COR-L47 (cell line): ENCODE measurements at places on chromosomes 3 and 15.
A peak's percentile ranks its signal among the peaks of the same experiment; 100 is the strongest.

DNA sequence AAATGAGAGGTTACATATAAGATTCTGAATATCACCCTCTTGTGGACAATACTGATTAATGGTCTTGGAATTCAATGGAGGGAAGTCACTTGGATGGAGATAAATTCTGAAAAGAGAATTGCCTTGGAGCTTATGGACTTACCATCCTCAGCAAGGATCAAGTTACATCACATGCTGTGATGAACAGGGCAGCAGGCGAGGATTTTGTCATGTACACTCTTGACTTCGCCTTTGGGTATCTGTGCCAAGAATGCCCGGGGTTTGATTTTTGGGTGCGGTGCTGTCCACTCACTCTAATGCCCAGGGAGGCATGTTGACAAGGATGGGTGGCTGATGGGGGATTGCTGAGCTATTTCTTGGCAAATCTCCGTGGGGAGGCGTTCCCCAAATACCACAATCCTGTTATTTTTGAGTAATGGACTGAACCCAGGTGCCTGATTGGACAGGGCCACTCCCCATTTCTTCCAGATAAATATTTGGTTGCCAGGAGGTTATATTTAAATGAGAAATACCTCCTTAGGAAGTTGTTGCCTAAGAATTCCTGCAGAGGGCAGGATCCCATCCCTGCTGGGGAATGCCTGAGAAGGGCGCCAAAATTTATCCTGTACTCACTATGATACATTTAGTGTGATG is 96.3 kb downstream of the TPRG1 start:
- DNase-seq = peak; percentile 41

DNA sequence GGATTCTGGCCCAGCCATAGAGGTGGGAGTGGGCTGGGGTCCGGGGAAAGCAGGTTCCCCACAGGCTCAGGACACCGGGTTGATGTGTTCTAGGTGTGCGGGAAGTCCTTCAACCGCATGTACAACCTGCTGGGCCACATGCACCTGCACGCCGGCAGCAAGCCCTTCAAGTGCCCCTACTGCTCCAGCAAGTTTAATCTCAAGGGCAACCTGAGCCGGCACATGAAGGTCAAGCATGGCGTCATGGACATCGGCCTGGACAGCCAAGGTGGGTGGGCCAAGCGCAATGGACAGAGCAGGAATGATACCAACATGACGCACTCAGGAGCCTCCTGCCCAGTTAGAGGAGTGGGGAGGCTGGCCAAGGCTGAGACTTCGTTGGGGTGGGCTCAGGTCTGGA is 28.2 kb downstream of the IDH2 start:
- no peak for DNase-seq

DNA sequence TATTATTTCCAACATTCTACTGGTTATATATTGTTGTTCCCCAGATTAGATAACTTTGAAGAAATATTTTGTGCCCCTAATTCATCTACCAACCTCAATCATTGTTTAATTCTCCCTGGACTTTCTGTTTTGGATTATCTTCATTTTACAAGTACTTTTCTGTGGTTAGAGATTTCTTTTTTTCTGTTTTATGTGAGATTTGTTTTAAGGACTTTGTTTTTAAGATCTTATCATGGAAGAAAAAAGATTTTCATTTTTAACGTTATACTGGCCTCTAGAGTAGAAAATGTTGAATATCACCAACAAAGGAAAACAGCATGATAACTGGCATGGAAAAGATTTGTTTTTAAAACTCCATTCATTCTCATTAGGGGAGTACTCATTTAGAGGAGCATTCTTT is 210.9 kb upstream of the KCNMB2 start:
- DNase-seq = peak; percentile 33

- no peak for DNase-seq
These were observed 117.2 kb downstream of the ADCY5 start for GRCh38 chr3:123331651-123332050.

- DNase-seq = no peak
These were observed 53.9 kb upstream of the KLF13 start for GRCh38 chr15:31272558-31273257.

GRCh38 chr3:43624619-43625305 is 3.0 kb upstream of the ANO10 start:
- no peak for DNase-seq

DNA sequence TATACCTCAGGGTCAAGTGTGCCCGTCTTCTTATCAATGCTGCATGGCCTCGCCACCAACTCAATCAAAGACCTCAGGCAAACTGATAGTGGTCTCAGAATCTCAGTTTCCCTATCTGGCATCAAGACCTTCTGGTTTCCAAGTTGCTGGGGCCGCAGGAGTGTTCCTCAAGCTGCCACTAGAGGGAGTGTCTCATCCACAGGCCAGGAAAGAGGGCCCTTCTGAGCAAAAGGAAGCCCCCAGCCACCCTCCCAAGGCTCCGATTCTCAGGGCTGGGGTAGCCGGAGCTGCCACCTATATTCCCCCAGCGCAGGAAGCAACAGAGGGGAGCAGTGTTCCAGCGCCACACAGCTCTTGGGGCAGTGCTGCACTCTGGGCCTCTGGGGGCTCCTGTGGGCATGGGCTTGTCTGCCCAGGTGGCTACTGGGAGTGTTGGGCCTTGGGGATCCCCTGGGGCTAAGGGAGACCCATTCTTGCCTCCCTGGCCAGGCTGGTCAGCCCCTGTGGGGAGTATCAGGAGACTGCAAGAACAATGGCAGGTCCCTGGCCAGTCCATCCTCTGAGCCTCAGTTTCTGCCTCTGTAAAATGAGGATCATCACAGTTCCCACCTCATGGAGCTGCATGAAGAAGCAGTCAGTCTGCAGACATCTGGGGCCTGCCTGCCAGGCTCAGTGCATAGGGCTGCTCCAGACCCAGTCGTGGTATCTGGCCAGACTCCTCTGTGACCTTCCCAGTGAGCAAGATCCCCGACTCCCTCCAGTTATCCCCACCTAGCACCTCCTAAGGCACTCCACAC is 23.4 kb upstream of the SEC13 start:
- DNase-seq = no peak

- no peak for DNase-seq
These were observed 825 bp upstream of the RTP3 start for GRCh38 chr3:46496746-46497555.

- DNase-seq = peak; percentile 30
These were observed 460 bp upstream of the ZMAT3 start for GRCh38 chr3:179072100-179072438.

DNA sequence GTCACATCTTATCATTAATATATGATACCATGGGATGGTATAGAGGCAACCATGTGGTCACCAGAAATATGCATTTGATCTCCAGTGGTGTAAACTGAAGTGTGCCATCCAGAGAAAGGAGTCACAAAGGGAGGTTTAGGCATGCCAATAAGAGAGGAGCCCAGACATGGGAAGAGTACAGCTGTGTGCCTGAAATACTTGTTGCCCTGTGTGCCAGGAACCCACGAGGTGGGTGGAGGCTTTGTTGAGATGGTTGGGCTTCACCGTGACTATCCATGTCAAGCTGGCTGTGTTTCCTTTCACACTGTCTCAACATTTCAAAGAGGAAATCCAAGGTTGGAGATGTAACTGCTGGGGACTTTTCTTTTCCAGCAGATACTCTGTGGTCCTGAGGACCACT is 43.5 kb downstream of the CACNA2D3 start:
- no peak for DNase-seq

DNA sequence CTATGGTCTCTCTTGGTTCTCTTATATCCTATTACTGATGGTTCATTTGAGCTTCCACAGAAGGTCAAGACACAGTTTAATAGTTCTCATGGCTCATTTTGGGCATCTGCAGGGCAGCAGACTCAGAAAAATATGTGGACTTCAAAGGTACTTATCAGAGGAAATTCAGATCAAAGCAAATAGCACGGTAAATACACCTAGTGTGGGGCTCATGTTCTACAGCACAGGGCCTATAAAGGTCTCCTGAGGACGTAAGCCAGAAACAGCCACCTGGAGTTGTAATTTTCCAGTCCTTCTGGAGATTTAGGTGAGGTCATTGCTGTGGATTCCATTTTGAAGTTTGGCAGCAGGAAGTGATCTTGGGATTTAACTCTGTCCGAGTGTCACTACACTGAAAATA is 134.5 kb upstream of the SGO1 start:
- no peak for DNase-seq

- peak; percentile 100 for DNase-seq
These were observed 4.7 kb downstream of the LRRC15 start for GRCh38 chr3:194364652-194365434.

GRCh38 chr15:41629883-41630282 is 30.3 kb upstream of the MGA start:
- DNase-seq = no peak

DNA sequence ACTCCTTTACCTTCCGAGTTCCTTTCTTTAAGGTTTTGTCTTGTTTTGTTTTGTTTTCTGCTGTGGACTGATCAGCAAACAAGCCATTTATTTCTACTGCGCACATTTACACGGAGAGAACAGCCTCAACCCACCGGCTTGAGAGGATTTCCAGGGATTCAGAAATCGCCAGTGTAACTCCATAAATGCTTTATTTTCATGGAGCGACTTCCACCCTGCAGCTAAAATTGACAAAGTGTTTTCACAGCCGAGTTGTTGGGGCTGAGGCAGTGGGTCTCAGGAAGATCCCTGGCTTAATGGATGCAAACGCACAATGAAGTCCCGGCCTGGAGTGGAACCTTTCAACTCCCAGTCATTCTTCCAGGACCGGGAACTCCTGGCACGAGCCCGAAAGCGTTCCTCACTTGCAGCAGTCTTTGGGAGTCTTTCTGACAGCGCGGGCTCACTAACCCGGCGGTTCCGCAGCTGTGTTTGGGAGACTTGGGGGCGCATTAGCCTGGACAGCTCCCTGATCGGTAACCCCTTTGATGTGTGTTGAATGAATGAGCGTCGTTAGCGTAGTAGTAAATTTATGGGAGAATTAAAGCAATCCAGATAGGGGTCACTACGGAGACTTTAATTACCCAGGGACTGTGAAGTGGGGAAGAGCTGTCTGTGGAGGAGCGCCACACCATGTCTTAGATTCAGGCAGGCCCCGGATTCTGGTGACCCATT is 785 bp upstream of the MYRIP start:
- no peak for DNase-seq

DNA sequence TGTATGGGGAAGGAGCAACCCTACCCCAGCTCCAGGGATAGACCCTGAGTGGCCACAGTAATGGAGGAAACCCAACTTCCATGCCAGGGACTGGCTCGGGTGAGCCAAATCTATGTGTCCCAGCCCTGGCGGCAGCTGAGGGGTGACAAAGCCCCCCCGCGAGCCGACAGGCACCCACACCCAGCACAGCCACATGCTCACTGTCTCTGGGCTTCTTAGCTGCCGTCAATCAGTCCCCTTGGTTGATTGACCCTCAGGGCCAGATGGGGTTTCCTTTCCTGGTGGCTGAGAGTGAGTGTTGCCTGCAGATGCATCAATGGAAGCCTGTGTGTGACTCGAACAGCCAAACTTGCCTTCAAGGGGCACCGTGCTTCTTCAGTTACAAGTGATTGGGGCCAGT is 2.1 kb upstream of the OCA2 start:
- no peak for DNase-seq

DNA sequence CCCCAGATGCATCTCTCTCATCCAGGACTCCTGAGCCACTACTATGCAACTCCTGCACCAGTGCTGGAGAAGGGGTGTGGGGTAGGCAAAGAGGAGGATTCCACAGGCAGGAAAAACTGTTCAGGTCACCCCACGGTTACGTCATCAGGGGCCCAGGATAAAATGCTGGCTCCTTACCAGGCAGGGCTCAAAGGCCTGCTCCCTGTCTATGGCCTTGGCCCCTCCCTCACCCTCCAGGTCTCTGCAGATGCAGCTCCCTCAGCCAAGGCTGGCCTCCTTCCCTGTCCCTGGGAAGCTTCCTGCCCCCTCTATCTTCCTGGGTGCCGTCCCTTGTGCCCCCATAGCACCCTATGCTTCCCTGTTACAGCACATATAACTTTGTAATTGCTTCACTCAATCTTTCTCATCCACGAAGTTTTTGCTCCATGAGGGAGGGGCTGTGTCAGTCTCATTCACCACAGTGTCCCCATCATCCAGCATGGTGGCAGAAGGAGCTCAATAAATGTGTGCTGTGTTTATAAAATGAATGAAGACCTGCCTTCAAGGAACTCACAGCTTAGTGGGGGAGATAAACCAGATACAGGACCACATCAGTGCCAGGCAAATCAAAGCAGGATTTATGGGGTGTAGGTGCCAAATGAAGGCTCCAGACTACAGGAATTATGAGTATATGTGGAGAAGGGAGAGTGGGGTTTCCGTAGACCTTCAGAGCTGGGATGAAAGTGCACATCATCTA is 18.6 kb downstream of the KBTBD13 start:
- DNase-seq = no peak

DNA sequence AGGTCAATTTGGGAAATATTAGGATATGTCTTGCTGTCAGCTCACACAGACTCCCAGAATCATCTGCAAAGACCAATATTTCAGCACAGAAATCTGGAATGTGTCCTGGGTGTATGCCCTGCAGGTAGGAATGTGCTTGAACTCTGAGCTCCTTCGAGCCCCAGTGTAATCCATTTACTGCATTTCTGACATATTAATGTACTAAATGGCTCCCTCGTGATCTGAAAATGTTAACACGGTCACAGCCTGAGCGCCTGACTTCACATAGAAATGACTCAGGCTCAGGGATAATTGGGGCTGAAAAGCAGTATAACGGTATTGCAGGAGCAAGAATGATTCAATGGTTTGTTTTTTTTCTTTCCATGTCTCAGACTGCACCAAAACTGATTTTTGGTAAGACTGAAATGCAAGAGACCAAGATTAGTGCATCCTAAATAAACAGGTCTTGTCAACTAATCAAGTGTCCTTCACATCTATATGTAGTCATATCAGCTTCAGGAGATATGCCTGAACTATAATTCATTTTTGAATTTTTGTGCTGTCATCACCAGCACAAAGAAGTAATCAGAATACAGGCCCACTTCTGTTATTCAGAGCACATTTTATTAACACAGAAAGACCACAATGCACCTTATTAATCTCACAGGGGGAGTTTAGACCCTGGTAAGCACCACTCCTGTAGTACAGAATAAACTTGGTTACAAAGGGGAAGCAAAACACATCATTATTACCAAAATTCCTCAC is 49.8 kb downstream of the DCLK3 start:
- no peak for DNase-seq

- DNase-seq = no peak
These were observed 13.9 kb downstream of the HDGFL3 start for GRCh38 chr15:83193721-83194120.

GRCh38 chr3:147312786-147313280 is 93.5 kb downstream of the ZIC4 start:
- DNase-seq = no peak

GRCh38 chr3:128068156-128068620 is 16.0 kb downstream of the SEC61A1 start:
- DNase-seq = peak; percentile 19

- no peak for DNase-seq
These were observed 40.3 kb downstream of the MINAR1 start for GRCh38 chr15:79472446-79472845.

- DNase-seq = no peak
These were observed 478.6 kb downstream of the MAGI1 start for GRCh38 chr3:65560133-65560532.

DNA sequence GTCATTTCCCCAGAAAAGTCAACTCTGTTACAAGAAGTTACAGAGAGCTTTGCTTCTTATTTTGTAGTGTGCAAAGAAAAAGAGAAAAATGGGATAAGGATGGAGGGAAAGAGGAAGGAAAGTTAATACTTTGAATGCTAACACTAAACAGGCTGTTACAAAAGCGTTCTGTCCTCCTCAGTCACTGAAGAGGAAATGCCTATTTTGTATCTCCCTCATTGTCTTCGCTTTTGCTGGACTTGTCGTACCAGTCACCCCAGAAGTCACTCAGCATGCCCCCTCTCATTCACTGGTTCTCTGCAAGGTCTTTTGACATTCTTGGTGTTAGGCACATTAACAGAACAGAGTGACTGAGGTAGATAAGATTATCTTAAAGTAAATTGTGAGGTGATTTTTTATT is 129.6 kb downstream of the ALCAM start:
- no peak for DNase-seq
